RPMI7951 (cell line): ENCODE measurements at places on chromosomes 2 and 18. TPM values are rescaled to one million over a fixed set of nuclear protein-coding genes. Genes with fewer than 3 reads are reported as not detected.

PAX3 gene
- 31.7 and 35.4 TPM in 2 replicates for total RNA-seq

FAP gene
- total RNA-seq: 142 and 170 TPM in 2 replicates

CARF gene
- 5.1 and 6.7 TPM in 2 replicates for total RNA-seq

- no peak for DNase-seq
Observed at GRCh38 chr18:60739212-60739611, 366.6 kb upstream of the MC4R start.

TIMM21 gene
- total RNA-seq: 42.0 and 54.4 TPM in 2 replicates

DNA sequence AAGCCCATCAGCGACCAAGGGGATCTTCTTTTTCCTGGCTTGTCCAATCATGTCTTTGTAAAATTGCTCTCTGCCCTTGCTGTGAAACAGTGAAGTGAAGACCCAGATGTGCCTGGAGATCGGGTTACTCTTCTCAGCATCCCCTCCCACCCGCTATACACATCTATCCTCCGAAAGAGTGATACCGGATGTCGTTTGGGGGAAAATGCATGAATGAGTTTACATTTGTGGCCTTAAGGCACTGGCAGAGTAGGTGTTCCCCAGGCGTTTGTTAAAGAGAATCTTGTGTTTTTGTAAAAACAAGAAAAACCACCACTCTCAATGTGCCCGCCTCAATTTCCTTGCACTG, 528.3 kb downstream of the CMPK2 start:
- DNase-seq: no peak

CFAP210 gene
- not detected in 2 replicates for total RNA-seq

REEP1 gene
- total RNA-seq: not detected in 2 replicates

DNA sequence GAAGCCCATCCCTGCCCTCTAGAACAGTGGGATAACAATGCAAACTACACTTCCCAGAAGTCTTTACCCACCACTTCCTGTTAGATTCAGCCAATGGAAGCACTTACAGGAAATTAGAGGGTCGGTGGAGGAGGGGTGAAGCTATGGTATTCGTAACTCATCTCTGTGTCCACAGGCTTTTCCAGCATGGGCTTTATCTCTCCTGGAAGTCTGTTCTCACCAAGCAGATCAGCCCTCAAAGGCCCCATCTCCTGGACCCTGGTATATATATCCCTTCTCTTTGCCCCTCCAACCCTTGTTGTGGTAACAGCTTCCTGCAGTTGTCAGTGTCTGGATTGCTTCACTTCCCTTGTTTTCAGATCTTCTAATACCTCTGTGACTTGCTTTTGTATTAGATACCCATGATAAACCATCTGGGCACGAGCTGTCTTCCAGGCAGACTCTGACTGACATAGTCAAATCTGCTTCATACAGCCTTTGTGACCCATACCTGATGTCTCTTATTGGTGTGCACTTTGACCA, 475.0 kb upstream of the POU3F3 start:
- DNase-seq: no peak

GRCh38 chr2:127405255-127405610, 13.0 kb upstream of the PROC start:
- DNase-seq: no peak

- DNase-seq: no peak
Observed at GRCh38 chr2:138237667-138238384, 263.7 kb upstream of the SPOPL start.

- DNase-seq: peak; percentile 75
Observed at GRCh38 chr2:117979911-117980701, 33.8 kb downstream of the CCDC93 start.

GRCh38 chr2:127176371-127177311, 43.5 kb downstream of the CYP27C1 start:
- peak; percentile 97 for DNase-seq

RNMT gene
- total RNA-seq: 16.5 and 21.0 TPM in 2 replicates

- DNase-seq: peak; percentile 26
Observed at GRCh38 chr2:119011162-119011909, 69.3 kb downstream of the MARCO start.

FLACC1 gene
- total RNA-seq: 1.3 and 1.5 TPM in 2 replicates

NOSTRIN gene
- 0.20 TPM in 1 of 2 replicates, not detected in the other for total RNA-seq

GRCh38 chr18:36446059-36446458, 148.5 kb downstream of the FHOD3 start:
- DNase-seq: peak; percentile 69

C1QL2 gene
- total RNA-seq: not detected in 2 replicates

DNA sequence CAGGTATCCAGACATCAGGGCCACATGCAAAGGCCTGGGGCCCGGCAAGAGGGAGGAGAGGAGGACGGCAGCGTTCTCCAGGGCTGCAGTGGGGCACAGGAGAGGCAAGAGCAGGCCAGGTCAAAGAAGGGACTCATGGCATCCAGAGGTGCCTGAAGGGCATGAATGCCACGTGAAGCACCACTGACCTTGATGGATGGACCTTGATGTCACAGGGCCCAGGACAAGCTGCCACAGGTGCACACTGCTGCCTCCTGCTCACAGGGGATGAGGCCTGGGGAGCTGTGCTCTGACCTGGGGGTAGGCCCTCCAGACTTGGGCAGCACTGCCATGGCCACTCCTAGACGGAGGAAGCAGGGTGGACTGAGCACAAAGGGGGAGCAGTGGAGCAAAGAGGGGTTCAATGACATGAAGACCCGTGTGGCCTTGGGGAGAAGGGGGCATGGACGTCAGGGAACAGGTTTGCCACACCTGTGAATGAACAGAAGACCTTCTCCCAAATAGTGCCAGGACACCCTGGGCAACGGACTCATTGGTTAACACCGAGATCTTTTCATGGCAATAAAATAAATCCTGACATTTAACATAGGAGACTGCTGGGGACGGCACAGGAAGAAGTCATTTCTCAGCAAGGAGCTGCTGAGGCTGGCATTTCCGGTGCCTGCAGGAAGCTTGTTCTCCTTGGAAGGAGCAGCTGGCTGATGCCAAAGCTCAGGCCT, 65.6 kb downstream of the EMX1 start:
- DNase-seq: no peak

- peak; percentile 97 for DNase-seq
Observed at GRCh38 chr18:8800445-8800844, 95.1 kb downstream of the MTCL1 start.

DNA sequence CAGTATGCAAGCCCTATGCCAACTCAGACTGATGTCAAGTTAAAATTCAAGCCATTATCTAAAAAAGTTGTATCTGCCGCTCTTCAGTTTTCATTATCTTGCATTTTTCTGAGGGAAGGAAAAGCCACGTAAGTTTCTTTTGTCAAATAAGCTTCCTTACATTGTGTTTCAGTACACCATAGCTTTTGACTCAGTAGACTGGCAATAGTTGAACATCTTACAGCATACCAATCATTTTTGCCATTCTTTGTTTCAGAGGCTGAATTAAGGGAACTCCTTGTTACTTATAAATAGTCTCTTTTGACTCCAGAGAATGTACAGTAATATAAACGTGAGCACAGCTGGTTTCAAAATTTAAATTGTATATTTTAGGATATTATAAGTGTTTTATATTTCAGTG, 120.6 kb downstream of the EHBP1 start:
- DNase-seq: peak; percentile 5

GRCh38 chr2:69241093-69241492, 145.9 kb downstream of the GFPT1 start:
- no peak for DNase-seq

DNA sequence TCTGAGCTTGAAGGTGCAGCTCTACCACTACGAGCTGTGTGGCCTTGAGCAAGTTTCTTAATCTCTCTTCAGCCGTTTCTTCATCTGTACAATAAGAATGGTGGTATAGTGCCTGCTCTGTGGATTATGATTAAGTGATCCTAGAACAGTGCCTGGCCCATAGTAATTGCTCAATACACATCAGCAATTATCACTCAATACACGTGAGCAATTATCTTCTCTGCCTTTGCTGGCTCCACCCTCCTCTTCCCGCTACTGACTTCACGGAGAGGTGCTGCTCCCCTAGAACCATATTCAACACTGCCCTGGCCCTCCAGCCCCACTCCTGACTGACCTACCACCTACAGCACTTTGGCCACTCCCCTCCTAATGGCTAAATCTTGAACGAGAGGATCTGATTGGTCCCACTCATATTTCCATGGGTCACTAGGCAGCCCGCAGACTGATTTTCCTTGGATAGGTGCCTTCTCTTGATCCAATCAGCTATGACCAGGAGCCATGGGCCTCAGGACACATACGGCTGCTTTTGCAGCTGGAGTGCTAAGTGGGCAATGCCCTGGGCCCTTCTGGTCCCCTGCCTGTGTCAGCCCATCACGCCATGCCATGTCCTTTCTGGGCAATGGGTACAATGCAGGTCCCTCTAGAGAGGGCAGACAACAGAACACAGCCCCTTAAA, 77.5 kb downstream of the STPG4 start:
- no peak for DNase-seq

NPHP1 gene
- total RNA-seq: 9.6 and 12.8 TPM in 2 replicates

UGT1A1 gene
- total RNA-seq: not detected in 2 replicates

DNA sequence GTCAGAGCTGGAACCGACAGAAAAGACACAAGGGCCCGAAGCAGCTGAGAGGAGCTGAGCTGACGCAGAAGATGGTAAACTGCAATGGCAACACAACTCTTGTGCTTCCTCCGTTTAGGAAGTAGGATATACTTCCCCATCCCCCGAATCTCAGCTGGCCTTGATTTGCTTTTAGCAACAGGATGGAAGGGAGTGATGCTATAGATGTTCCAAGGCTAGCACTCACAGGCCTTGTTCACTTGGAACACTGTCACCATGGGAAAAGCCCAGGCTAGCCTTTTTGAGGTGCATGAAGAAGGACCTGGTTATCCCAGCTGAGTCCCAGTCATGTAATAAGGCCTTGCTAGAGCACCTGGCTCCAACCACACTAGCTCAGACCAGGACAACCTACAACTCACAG, 26.0 kb downstream of the STAT1 start:
- no peak for DNase-seq

C1GALT1C1L gene
- 6.4 and 7.0 TPM in 2 replicates for total RNA-seq

SNORC gene
- 0.24 and 0.98 TPM in 2 replicates for total RNA-seq

PTH2R gene
- total RNA-seq: not detected in 2 replicates

GRCh38 chr2:123993728-123994323, 31.3 kb upstream of the CNTNAP5 start:
- peak; percentile 17 for DNase-seq

IL36RN gene
- not detected in 2 replicates for total RNA-seq

CCDC150 gene
- 11.7 and 13.6 TPM in 2 replicates for total RNA-seq

MYL1 gene
- total RNA-seq: not detected in 2 replicates

SPP2 gene
- total RNA-seq: not detected in 2 replicates

- DNase-seq: peak; percentile 33
Observed at GRCh38 chr2:118974103-118974993, 32.4 kb downstream of the MARCO start.

GRCh38 chr2:39218391-39218790, 25.4 kb downstream of the CDKL4 start:
- no peak for DNase-seq

UGT1A3 gene
- not detected in 2 replicates for total RNA-seq

MARS2 gene
- total RNA-seq: 4.1 and 4.6 TPM in 2 replicates
